ENCODE measurements at places on chromosomes 7 and 10. TPM values are rescaled to one million over a fixed set of nuclear protein-coding genes. Genes with fewer than 3 reads are reported as not detected.

- DNase-seq, result no peak
- H3K4me1 ChIP-seq, result no peaks in the 10 kb centered on the region
- H3K36me3 ChIP-seq, result peaks cover 31% of the 10 kb centered on the region
Measured at GRCh38 chr7:157241631-157242030, 95.2 kb upstream of the DNAJB6 start.

DNA sequence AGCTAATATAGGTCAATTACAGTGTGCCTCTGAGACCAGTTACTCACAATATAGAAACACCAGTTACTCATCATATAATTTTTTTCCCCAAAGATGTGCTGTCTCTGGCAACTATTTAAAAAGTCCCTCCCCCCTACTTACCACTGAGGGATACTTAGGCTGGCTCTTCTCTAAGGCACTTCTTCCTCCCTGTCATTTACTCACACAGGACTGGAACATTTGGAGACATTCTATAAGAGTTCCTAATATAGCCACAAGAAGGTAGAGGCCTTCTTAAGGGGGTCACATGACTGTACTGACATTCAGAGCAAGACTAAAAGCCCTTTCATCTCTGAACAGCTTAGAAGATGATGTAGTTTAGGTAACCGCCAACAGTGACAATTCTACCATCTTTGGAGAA, 44.4 kb upstream of the SLIT1 start:
- no peak for DNase-seq
- H3K4me3 ChIP-seq, result no peak overlapping the region
- peaks cover 72% of the 10 kb centered on the region for H3K36me3 ChIP-seq
- H3K27ac ChIP-seq, result no peak overlapping the region
- H3K4me1 ChIP-seq, result peaks cover 19% of the 10 kb centered on the region

DNA sequence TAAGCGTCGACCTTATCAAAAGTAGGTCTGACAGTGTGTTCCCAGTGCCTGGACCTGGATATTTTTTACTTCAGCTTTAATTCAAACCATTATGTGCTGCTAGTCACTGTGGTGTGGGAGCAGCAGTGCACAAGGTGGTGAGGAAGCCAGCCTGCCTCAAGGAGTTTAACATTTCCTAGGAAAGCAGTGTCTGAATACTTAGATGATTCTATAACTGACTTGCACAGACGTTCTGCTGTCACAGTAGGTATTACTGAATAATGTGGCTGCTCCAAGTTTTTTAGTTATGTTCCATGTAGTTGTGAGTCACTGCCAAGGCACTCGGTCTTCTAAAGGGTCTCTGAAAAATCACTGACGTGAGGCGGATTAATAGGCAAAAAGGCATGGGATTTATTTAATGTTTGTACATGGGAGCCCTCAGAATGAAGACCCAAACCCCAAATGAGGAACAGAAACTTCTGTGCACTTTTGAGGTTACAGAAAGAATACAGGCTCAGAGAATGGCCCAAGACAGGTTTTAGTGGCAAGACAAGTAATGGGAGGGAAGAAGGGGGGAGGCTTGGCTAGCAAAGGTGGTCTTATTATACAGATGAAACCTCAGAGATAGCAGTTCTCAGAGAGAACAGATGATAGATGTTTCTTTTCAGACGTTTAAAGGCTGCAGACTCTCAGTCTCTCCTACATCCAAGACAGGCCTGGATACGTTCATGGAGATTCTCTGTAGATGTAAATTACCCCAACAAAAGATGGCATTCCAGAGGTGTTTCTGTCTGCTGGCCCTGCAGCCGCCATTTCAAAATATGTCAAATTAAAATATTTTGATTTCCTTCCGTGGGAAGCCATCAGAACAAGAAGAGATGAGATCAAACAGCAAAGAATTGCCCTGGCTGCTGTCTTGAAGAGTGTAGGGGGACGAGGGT, 209.3 kb downstream of the SDK1 start:
- no peaks in the 10 kb centered on the region for H3K4me1 ChIP-seq
- no peak overlapping the region for H3K27ac ChIP-seq
- no peaks in the 10 kb centered on the region for H3K36me3 ChIP-seq
- H3K27me3 ChIP-seq, result peaks cover 3% of the 10 kb centered on the region
- no peak overlapping the region for H3K4me3 ChIP-seq
- DNase-seq, result no peak

DNA sequence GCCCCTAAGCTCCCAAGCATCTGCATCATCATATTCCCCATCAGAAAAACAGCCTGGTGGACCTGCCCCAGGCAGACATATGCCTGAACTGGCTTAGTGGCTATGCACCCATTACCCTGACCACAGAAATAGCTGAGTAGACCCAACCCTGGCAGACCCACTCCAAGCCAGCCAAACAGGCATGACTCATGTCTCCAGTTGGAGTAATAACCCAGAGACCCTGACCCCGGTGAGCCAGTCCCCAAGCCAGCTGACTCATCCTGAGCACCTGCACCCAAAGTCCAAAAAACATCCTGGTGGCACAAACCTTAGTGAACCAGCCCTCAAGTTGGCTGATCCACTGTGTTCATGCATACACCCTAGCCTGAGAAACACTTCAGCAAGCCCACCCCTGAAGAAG, 555.9 kb downstream of the GRID1 start:
- no peaks in the 10 kb centered on the region for H3K27me3 ChIP-seq
- DNase-seq, result no peak
- no peaks in the 10 kb centered on the region for H3K4me1 ChIP-seq
- no peaks in the 10 kb centered on the region for H3K36me3 ChIP-seq

DNA sequence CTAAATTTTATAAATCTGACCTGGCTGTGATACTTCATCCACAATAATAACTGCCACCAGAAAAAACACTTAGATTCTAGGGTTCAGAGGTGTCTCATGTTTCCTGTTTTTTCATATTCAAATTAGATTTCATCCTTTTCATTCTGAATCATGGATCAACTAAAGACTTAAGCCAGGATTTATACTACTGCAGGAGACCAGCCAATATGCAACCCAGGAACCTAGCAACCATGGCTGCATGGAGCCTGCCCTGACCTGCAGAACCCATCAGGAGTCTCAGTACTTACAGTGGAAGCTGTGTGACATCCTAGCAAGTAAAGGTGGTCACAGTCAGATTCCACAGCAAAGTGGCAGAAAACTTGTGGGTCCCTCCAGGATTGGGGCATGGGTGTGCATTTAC, 40.5 kb upstream of the RNF148 start:
- no peak for DNase-seq
- H3K36me3 ChIP-seq, result no peaks in the 10 kb centered on the region
- no peak overlapping the region for H3K27ac ChIP-seq
- H3K4me1 ChIP-seq, result no peaks in the 10 kb centered on the region
- H3K27me3 ChIP-seq, result no peaks in the 10 kb centered on the region

- peaks cover 2% of the 10 kb centered on the region for H3K27me3 ChIP-seq
- H3K27ac ChIP-seq, result no peak overlapping the region
- H3K36me3 ChIP-seq, result no peaks in the 10 kb centered on the region
- DNase-seq, result no peak
- no peak overlapping the region for H3K4me3 ChIP-seq
- H3K4me1 ChIP-seq, result no peaks in the 10 kb centered on the region
Measured at GRCh38 chr10:4944841-4945240, 18.4 kb upstream of the AKR1C1 start.

DNA sequence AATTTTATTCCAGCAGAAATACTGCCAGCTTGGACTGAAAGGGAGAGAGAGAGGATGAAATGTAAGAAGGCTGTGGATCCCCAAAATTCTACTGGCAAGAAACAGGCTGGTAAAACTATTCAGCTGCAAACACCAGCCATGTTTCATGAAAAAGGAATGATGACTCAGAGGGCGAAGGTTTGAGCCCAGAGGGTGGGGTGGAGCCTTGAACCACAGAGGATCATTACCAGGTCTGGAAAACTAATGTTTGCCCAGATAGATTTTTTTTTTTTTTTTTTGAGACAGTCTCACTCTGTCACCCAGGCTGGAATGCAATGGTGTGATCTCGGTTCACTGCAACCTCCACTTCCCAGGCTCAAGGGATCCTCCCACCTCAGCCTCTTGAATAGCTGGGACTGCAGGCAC, 41.7 kb upstream of the NRF1 start:
- H3K4me3 ChIP-seq, result no peak overlapping the region
- H3K36me3 ChIP-seq, result no peaks in the 10 kb centered on the region
- peaks cover 23% of the 10 kb centered on the region for H3K27me3 ChIP-seq
- no peak overlapping the region for H3K27ac ChIP-seq
- H3K4me1 ChIP-seq, result peaks cover 2% of the 10 kb centered on the region

GRCh38 chr10:29735628-29736365, 101.0 kb upstream of the SVIL start:
- peaks cover 12% of the 10 kb centered on the region for H3K4me1 ChIP-seq
- peak; percentile 79 for DNase-seq
- no peaks in the 10 kb centered on the region for H3K36me3 ChIP-seq
- H3K4me3 ChIP-seq, result peak overlapping the region; percentile 77

TBX20 gene
- total RNA-seq, result 0.11 TPM

SCART1 gene
- 1.3 TPM for total RNA-seq

VWA2 gene
- not detected for total RNA-seq

ERVW-1 gene
- total RNA-seq, result not detected

All from activated T-helper 2 cell treated with anti-CD3 and anti-CD28 coated beads, Interferon-gamma antibody, Interleukin-2, Interleukin-4, amounts not matched to agents 10 μg/mL and 5 μg/mL and 100 μg/mL, durations not matched to agents 14 hours and 24 hours and 36 hours (primary cell).